Lung (tissue), 17 donors: ENCODE measurements at places on chromosomes 2 and 18. TPM values are rescaled to one million over a fixed set of nuclear protein-coding genes. Genes with fewer than 3 reads are reported as not detected.

Gene MLPH
- total RNA-seq = 295 TPM

Gene CYS1
- 5.1 TPM for total RNA-seq

Gene NLRC4
- total RNA-seq = 15.3 TPM

Gene PHLPP1
- 29.2 TPM for total RNA-seq

Gene CDC42EP3
- total RNA-seq = 59.0 TPM

Gene BCL2
- total RNA-seq = 30.9 TPM

Gene NAT8
- not detected for total RNA-seq

Gene GREB1L
- 0.28 TPM for total RNA-seq

Gene RAD51AP2
- 0.46 TPM for total RNA-seq

Gene MC2R
- total RNA-seq = not detected

Gene AFF3
- total RNA-seq = 24.3 TPM
